CD4-positive, alpha-beta T cell treated with Interleukin-17A for 1 hour (primary cell): ENCODE measurements at places on chromosomes 11 and 22.

GRCh38 chr11:23570828-23571227 is 710.6 kb upstream of the CCDC179 start:
- no peak for DNase-seq

DNA sequence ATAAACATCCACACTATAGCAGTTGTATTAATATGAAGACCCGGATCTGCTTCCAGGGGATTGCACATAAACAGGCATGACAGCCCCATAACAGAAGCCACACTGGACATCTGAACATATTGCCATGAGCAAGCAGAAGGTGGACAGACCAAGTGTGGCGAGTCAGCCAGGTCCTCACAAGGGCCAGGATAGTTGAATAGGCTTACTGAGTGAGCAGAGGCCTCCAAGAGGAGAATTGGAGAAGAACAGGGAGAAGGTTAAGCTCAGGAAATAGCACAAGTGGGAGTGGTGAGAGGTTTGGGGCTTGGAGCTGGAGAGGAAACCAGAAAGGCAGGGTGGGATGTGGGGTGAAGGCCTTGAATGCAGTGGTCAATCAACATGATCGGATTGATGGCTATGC is 10.8 kb downstream of the SLC35C1 start:
- DNase-seq = no peak

GRCh38 chr11:66126064-66126463 is 56.0 kb downstream of the PACS1 start:
- no peak for DNase-seq

DNA sequence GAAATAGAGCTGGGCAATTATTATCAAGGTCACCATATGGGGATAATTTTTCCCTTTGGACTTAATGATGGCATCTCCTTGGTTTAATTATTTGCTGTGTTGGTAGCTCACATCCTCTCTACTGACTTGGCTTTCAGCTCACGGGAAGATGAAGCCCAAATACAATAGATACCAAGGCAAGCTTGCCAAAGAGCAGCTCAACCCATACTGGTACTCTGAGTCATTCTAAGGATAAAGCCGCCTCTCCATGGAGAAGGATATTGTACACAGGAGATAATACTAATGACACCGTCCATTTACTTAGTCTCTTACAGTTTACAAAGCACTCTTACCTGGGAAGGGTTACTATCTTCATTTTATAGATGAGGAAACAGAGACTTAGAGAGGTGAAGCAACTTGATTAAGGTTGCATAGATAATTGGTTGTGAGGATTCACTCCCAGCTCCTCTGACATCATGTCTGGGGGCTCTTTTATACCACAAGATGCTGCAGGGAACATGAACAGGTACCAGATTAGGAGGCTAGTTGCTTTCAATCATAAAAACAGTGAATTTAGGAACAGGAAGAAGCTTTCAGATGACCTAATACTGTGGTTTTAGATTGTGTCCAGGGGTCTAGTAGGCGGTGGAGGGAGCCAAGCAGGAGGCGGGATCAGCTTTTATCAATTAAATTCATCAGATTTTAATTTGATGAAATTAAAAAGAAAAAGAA is 48.3 kb upstream of the PICALM start:
- DNase-seq = no peak

GRCh38 chr22:35540595-35541253 is at the start of gene RASD2:
Gene RASD2, plus strand, starts transcription at chr22:35540831. Its CDS starts 5,979 bp downstream, at chr22:35546810.
- peak; percentile 49 for DNase-seq

GRCh38 chr11:9379041-9379440 is 5.4 kb upstream of the IPO7 start:
- DNase-seq = no peak

DNA sequence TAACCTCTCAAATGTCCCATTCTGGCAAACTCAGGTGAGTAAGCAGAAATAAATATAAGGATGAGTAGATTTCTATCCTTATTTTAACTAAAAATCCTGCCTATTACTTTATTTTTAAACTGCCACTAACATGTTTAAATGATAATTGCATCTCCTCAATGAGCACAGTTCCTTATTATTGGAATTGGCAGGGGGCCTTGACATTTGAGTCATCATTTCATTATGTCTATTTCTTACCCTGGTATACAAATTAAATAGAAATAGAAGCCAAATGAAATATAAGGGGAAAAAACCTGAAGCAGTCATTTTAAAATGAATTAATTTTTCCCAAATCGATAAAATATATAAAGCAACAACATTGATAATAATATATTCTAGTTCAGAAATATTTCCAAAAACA is 81.2 kb downstream of the GUCY1A2 start:
- DNase-seq = no peak

- no peak for DNase-seq
Measured at GRCh38 chr22:50697667-50698506, 25.3 kb downstream of the SHANK3 start.

DNA sequence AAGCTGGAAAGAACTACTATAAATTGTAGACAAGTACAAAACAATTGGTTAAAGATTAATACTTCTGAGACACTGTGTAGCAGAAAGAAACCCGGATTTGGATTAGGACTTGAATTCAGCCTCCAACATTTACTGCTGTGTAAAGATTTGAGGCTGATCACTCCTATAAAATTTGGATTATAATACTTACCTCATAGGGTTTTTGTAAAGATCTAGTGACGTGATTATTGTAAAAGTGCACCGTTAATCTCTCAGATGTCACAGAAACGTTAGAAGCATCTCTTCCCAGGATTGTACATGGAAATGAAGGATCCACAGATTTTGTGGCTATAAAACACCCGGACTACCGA is 323 bp upstream of the HIKESHI start:
- DNase-seq = no peak

- no peak for DNase-seq
Measured at GRCh38 chr11:115162919-115163318, 341.3 kb downstream of the CADM1 start.

GRCh38 chr22:35051791-35052190 is 14.2 kb upstream of the ISX start:
- no peak for DNase-seq

DNA sequence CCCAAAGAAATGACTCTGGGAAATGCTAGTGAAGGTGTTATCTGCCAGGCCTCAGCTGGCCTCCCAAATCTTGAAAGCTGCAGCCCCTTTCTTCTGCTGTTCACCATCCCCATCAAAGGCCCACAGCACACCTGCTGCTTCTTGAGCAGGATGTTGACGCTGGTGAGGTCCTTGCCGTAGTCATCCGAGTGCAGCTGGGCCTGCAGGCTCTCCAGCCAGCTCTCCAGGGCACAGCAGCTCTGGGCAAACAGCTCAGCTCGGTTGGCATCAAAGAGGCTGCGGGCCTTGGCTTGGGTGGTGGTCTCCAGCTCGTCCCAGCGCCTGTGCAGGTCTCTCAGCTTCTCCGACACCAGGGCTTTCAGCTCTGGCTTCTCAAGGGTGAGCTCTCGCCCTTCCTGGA is 18.5 kb upstream of the RBM4B start:
- no peak for DNase-seq

DNA sequence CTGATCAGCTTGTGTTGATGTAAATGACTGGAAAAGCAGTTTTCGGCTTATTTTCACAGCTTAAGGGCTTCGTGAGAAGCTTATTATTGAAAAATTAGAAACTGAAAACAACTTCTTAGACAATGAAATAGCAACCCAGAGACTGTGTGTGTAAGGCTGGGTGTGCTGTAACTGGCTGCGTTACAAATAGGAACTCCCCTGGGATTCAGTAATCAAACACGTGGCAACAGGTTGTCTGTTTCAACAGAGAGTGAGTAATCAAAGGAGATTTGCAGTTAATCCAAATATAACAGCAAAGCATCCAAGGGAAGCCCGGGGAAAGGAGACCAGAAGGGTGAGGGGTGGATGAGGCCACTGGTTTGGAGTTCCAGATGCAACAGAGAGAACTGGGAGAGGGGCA is 19.2 kb downstream of the NTM start:
- no peak for DNase-seq

GRCh38 chr11:67504950-67505581 is at the start of gene PITPNM1:
Gene PITPNM1, minus strand, starts transcription at chr11:67505363. Its CDS starts 1,183 bp downstream, at chr11:67504180.
- DNase-seq = peak; percentile 75

DNA sequence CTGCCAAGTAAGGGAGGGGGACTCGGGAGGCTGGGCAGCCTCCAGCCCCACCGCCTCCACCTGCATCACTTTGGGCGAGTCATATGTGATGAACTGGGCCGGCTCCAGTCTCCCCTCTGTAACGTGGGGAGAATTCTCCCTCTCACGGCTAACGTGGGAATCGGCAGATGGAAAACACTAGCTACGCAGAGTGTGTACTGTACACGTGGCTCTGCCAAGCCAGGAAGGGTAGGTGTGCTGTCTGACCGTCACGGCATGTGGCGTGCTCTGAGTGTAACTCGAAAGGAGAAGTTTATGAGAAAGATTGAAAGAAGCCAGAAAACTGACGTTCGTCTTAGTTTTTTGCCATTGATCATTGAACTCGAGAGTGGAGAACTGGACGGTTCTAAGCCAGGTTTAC is 13.7 kb downstream of the TRMU start:
- no peak for DNase-seq

- no peak for DNase-seq
Measured at GRCh38 chr11:86414032-86414431, 39.3 kb downstream of the CCDC81 start.

- DNase-seq = no peak
Measured at GRCh38 chr11:1665313-1665712, 31.7 kb upstream of the KRTAP5-6 start.

GRCh38 chr11:110061296-110061695 is 31.9 kb upstream of the ZC3H12C start:
- DNase-seq = no peak

DNA sequence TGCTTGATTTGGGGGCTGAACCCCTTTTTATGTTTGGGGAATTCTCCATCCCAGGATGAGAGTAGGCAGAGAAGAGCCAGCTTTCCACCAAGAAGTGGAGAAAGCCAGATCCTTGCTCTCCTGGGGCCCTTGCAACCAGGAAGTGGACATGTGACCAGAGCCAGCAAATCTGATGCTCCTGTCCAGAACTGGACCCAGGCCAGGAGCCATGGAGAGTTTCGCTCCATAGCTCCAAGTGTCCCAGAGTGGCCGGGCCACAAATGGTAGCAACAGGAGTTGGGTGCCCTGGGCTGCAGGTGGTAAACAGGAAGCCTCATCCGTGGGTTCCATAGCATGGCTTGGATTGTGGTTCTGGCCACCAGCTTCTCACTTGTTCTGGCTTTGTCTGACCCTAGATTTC is 93.9 kb upstream of the CD82 start:
- no peak for DNase-seq

GRCh38 chr11:12552692-12553091 is 121.5 kb upstream of the TEAD1 start:
- DNase-seq = no peak

GRCh38 chr11:92122561-92122960 is 102.1 kb upstream of the FAT3 start:
- DNase-seq = no peak

- no peak for DNase-seq
Measured at GRCh38 chr11:128412847-128413791, 174.2 kb downstream of the ETS1 start.

GRCh38 chr22:38233427-38233826 is 31.6 kb downstream of the MAFF start:
- no peak for DNase-seq

DNA sequence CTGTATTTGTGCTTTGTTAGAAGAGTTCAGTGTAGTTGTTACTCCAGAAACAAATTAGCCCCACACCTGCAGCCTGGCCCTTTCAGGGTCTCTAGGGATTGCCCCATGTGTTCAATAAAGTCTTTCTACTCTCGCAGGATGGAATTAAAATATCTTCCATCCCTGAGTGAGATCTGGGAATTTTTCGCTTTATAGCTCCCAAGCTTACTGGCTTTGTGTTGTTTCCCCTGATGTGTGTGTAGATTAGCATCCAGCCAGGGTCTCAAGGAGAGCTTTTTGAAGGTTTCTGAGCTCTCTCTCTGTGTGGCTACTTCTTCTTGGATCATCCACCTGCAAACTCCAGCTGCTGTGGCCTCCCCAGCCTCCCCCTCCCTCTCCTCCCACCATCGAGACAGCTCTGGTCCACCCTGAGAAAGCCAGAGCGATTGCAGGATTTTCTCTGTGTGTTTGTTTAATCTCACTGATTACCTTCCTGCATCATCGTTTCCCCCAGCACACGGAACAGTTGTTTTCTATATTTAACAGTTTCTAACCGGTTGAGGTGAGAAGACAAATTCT is 553.5 kb downstream of the TBC1D22A start:
- no peak for DNase-seq

DNA sequence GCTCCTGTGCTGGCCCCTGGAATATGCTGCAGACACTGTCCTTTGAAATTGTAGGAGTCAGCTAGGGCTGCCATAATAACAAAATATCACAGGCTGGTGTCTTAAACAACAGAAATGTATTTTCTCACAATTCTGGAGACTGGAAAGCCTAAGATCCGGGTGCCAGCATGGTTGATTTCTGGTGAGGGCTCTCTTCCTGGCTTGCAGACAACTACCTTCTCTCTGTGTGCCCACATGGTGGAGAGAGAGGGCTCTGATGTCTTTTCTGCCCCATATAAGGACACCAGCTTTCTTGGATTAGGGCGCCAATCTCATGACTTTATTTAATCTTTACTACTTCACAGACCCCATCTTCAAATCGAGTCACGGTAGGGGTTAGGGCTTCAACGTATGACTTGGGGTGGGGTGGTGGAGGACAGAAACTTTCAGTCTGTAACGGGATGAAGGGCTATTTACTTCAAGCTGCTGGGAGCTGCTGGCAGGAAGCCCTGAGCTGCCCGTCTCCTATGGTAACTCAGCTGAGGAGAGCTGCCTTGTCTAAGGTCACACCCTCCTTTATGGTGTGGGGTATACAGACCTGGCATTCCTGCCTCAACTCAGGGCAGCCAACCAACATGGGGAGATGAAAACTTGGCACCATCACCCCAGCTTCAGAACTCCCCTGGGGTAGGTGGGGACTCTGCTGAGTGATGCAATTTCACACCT is 142.9 kb upstream of the ZBED5 start:
- no peak for DNase-seq

DNA sequence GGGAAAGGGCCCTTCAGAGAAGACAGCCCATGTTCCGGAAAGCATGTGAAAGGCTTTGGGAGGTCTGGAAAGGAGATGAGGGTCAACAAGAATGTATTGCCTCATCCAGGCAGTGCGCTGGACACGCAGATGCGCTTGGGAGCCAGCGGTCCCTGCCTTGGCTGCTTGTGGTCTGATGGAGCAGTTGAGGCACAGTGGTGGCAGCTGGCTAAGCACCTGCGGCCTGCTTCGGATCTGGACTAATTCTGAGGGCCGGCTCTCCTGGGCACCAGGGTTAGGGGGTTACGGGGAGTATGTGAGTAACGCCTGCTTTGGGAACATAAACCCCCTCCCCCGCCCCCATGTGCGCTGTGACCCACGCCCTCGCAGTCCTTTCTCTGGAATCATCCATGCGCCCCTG is 4.6 kb upstream of the TM7SF2 start:
- DNase-seq = no peak

- DNase-seq = no peak
Measured at GRCh38 chr11:132621976-132622580, 910.2 kb downstream of the OPCML start.

DNA sequence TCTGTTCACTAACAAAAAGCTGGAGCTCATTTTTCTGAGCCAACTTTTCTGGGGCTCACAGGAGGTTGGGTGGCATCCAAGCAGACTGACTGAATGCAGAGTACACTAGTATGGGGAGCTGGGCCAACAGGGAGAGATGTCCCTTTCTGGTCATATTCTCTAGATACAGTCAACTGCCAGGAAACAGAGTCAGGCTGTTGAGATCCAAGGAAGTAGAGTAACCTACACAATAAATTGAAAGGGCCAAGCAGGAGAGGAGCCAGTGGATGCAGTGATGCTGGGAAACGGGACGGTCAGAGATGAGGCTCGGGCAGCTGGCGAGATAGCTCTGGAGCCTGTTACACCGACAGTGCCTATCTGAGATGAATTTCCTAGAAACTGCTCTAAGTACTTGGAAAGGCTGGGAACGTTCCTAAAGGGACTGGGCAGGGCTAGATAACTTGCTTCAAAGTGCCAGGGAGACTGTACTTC is 71.1 kb downstream of the LARGE2 start:
- DNase-seq = no peak
